ENCODE measurements at places on chromosomes 7 and 10.

DNA sequence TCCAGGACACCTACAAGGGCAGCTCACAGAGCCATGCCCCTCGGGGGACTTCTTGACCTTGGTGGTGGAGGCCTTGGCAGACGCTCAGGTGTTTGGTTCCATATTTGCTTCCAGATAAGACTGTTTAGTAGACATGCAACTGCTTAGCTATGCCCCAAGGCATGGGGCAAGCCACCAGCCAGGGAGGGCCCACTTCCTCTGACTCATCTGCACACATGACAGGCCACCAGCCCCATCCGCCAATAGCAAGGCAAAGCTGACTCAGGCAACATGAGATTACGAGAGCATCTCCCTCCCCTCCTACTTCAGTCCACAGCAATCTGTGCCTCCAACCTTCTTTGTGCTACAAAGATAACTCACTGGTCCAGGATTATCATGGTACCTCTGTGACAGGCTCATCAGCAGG lies 54.9 kb downstream of the KCNMA1 start:
- peak; percentile 19 for DNase-seq

DNA sequence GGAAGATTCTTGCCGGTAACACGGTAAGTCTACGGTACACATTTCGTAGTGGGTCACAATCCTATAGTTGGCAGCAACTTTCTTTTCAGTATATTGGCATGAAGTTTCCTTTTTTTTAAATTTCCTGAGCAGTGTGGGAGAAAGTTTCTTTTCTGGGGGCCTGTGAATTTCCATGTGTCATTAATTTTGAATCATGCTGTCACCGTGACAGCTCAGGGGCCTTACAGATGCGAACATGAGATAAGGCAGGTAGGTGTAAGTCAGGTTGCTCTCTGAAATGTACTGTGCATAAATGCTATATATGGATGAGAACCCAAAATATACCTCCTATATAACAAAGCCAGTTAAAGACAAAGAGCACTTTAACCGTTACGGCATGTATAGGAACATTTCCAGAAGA lies 65.4 kb upstream of the SEM1 start:
- DNase-seq = no peak

- no peak for DNase-seq
Measured at GRCh38 chr10:60663850-60664249, 114.4 kb upstream of the CDK1 start.

DNA sequence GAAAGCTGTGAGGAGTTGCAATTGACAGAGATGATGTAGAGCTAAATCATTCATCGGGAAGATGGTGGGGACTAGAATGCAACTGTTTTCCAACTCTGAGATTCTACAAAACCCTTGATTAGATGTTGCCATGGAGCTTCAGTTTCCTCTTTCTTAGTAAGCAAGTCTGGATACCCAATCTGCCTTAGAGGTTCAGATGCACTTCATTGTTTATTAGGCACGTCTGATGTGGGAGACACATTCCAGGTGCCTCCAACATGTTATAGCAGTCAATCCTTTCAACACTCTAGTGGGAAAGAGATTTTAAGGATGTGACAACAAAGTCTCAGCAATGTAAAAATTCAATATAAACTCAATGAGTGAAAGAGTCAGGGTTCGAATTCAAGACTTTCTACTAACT lies 291.3 kb upstream of the PHYHIPL start:
- no peak for DNase-seq

DNA sequence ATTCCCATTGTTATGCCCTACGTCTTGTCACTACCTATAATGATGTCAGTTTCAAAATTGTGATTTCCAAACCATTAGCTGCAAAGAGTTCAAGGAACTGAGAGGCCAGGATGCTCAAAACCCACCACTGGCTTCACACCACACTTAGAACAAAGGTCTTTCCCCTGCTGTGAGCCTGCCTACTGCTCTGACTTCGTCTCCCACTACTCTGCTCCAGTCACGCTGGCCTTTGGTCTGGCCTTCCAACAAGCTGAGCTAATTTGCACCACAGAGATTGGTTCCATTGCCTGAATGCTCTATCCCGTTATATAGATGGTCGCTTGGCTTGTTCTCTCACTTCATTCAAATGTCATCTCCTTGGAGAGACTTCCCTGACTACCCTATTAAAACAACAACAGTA lies 572.1 kb upstream of the GALNT17 start:
- DNase-seq = no peak

DNA sequence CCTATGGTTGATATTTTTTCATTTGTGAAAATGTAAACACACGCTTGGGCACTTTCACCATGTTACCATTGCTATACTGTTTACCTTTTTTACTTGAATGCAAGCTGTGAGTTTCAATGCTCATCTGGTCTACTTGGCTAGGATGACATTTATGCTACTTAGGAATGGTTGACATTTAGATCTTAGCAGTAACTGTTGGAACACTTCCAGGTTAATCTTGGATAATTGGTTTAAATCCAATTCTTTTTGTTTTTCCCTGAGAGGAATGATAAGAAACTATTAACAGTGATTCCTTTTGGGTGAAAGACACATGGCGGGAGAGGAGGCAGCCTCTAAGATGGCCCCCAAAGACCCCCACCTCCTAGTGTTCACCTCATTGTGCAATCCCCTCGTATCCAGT lies 51.4 kb upstream of the AMPH start:
- no peak for DNase-seq

DNA sequence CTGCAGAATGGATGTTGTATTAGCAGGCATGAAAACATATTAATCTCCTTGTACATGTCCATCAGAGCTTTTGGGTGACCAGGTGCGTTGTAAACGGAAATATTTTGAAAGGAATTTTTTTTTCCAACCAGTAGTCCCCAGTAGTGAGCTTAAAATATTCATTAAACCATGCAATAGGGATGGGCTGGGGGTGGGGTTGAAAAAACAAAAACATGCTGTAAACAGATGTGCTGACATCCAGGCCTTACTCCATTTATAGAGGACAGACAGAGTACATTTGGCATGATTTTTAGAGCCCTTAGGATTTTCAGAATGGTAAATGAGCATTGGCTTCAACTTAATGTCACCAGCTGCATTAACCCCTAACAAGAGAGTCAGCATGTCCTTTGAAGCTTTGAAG lies 50.2 kb downstream of the PTPN12 start:
- DNase-seq = no peak

DNA sequence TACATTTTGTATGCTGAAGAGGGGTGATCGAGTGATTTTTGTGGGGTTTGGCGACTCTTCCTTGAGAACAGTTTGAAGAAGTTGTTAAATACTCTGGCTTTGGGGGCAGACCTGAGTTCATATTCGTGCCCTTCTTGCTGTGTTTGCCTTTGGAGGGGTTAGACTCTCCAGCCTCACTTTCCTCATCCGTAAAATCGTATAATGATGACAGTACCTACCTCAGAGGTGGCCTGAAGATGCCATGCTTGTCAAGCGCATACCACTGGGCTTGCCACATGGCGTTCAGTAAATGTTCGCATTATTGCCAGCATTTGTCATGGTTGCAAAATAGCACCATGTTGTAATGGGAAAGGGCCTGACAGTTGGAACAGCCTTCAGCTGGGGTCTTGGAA lies 1.3 kb downstream of the STK17A start:
- no peak for DNase-seq

- no peak for DNase-seq
Measured at GRCh38 chr10:24210501-24210900, 1.6 kb downstream of the KIAA1217 start.

- DNase-seq = no peak
Measured at GRCh38 chr7:138924501-138925225, 56.5 kb downstream of the KIAA1549 start.

DNA sequence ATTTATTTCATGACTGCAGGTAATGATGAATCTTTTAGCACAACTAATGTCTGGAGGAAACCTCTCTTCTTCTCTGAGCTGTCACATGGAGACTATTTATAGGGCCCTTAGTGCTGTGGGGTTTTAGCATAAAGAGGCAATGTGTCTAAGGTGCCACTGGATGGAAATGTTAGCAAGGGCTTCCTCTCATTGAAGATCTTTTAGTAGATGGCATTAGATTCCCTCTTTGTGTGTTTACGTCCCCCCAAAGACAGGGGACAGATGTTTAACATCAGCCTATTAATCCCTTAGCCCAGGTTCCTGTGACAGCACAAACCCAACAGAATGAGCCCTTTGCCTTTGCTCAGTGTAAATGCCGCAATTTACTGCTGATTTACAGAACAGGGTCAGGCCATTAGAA lies 208.6 kb downstream of the SKAP2 start:
- no peak for DNase-seq

- DNase-seq = no peak
Measured at GRCh38 chr10:11670381-11670780, 58.9 kb upstream of the USP6NL start.

DNA sequence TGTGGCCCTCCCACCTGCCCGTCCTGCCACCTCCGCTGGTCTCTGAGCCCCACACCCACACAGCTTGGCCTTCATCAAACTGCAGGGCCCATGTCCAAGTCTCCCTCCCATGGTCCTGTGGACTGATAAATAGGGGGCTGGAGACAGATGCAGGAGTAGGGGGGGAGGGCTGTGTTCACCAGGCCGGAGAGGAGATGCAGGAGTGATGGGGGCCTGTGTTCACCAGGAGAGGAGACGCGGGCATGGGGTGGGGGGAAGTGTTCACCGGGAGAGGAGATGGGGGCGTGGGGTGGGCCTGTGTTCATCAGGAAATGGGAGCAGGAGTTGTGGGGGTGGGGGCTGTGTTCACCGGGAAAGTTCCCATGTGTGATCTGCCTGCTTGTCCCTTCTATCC lies 37.0 kb downstream of the JAKMIP3 start:
- no peak for DNase-seq

DNA sequence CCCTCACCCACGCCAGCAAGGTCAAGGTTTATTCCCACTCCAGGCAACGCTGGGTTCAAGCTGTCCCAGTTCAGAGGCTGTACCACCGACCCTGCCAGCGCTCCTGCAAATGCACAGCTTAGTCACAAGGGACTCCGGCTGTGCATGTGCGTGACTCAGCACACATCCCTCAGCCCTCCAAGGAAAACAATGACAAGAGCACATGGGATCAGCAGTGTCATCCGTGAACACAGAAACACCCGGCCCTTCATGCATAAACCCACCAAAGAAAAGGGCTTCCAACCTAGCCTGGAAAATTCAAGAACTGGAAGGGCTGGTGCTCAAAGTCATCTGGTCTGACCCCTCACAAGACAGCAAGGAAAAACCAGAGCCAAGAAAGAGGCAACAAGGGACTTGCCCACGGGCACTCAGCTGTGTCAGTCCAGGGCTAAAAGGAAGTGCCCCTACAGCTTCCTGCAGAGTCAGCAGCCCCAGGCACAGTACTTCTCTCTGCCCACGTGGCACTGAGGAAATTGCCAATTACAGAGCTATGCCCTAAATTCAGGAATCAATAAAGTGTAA lies 106.1 kb downstream of the KCNMA1 start:
- DNase-seq = no peak

- no peak for DNase-seq
Measured at GRCh38 chr10:113980408-113981087, 63.1 kb upstream of the ADRB1 start.

- no peak for DNase-seq
Measured at GRCh38 chr10:113626809-113627355, 37.0 kb downstream of the NRAP start.

GRCh38 chr7:1423264-1423811 lies 35.9 kb downstream of the MICALL2 start:
- DNase-seq = no peak

DNA sequence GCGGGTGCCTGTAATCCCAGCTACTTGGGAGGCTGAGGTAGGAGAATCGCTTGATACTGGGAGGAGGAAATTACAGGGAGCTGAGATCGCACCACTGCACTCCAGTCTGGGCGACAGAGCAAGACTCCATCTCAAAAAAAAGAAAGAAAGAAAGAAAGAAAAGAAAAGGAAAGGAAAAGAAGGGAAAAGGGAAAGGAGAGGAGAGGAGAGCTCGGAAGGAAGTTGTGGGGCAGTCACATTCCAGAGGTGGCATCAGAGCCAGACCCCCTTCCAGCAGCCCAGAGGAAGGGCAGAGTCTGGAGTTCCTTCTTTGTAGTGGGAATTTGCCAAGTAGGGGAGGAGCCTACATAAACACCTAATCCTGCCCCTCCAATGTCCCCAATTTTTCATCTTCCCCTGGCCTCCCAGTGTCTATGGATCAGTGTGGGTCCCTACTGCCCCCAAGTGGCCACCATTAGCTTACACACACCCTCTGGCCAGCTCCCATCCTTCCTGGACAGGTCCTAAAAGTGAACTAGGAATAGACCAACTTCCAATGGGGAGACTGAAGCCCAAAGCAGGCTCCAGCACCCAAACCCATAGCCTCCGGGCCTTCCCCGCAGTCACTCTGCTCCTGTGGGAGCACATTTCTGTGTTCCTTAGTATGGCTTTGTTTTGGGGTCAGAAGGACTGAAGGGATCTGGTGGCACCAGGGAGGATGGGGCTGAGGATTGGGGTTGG lies 39.6 kb upstream of the HSPB1 start:
- no peak for DNase-seq

- no peak for DNase-seq
Measured at GRCh38 chr7:20304366-20304765, 26.3 kb upstream of the ITGB8 start.

- no peak for DNase-seq
Measured at GRCh38 chr7:129008645-129009414, 46.1 kb downstream of the TNPO3 start.

DNA sequence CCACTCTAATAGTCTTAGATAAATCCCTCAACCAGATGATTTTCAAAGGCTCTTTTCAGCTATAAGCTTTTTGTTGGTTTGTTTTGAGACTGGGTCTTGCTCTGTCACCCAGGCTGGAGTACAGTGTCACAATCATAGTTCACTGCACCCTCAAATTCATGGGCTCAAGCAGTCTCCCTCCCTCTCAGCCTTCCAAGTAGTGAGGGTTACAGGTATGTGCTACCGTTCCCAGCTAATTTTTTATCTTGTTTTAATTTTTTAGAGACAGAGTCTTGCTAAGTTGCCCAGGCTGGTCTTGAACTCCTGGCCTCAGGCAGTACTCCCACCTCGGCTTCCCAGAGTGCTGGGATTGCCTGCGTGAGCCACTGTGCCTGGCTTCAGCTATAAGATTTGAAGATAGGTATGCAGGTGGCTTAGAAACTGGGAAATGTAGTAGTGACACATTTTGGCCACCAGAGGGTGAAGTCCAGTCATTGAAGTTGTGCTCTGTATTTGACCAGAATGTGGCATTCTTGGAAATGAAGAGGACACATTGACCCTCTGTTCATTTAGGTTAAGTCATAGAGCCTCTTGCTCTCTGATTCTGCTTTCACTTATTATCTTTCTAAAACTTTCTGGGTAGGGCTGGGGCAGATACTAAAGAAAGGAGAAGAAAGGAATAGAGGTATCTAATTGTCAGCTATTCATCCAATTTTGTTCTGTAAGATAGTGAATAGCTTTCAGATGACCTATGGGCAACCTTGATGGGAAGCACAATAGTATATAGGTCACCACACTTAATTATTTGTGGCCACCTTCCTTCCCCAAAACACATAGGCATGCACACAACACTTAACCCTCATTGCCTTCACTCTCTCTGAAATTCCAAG lies 36.0 kb downstream of the R3HCC1L start:
- no peak for DNase-seq

GRCh38 chr7:103373866-103374643 lies 26.6 kb downstream of the PSMC2 start:
- DNase-seq = no peak

DNA sequence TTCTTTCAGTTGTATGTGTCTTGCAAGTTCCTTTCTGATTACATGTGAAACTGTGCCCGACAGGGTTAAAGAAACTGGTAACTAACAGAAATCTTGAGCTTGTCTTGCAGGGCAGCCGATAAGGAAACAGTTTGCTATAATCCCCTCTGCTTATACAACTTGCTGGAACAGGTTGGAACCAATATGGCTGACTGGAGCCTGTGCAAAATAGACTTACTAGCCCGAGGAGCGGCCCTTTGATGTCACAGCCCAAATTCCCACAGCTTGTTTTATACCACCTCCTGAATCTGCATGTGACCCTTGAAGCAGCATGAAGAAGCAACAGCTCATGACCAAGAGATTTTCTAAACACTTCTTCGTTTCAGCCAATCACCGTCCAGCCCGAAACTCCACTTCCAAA lies 3.3 kb upstream of the YKT6 start:
- DNase-seq = no peak
